ENCODE measurements at places on chromosomes 13 and 19.

- DNase-seq, result no peak
Measured at GRCh38 chr19:1304197-1304924, 18.7 kb downstream of the EFNA2 start.

- DNase-seq, result no peak
Measured at GRCh38 chr13:44474122-44474910, 100.7 kb downstream of the SERP2 start.

- DNase-seq, result no peak
Measured at GRCh38 chr13:48946163-48946562, 29.5 kb upstream of the FNDC3A start.

DNA sequence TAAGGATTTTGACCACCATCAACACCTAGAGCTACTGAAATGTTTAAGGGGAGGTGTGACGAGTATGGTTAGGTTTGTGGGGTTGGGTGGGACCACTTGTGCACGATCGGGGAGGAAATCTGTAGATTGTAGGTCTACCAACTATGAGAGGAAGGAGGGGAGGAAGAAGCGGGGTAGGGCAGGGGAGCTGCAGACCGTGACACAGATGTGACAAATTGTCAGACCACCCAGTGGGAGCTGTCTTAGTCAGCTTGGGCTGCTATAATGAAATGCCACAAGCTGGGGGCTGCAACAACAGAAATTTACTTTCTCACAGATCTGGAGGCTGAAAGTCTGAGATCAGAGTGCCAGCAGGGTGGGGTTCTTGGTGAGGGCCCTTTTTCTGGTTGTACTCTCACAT is 62.2 kb upstream of the ARGLU1 start:
- DNase-seq, result no peak

DNA sequence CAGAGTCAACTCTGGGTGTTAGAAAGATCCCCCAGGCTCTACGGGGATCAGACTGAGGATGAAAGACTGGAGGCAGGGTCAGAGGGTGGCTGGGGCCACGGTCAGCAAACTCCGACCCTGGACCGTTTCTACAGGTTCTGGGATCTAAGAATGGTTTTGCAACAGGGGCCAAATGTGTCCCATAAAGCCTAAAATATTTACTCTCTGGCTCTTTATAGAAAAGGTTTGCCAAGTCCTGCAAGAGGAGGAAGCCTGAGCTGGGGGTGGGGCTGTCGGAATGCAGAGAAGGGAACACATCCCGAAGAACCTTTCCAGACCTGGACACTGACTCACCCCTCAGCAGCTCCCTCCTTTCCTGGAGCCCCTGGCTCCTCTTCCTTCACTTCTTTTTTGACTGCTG is 20.7 kb downstream of the LIG1 start:
- no peak for DNase-seq

GRCh38 chr13:23377983-23378632 is 55.4 kb downstream of the SACS start:
- peak; percentile 89 for DNase-seq

- DNase-seq, result no peak
Measured at GRCh38 chr13:111847964-111848363, 219.0 kb upstream of the SOX1 start.

Measured in retinal pigment epithelial cell (primary cell).